ENCODE measurements at places on chromosomes 7 and 10. TPM values are rescaled to one million over a fixed set of nuclear protein-coding genes. Genes with fewer than 3 reads are reported as not detected.

PON1 gene
- total RNA-seq, result not detected

RHEB gene
- 114 TPM for total RNA-seq

COL28A1 gene
- 2.2 TPM for total RNA-seq

LRRC4 gene
- 1.3 TPM for total RNA-seq

OR9A2 gene
- not detected for total RNA-seq

GRCh38 chr7:65509368-65510186 is 135.9 kb downstream of the ZNF92 start:
- DNase-seq, result peak; percentile 5

GRCh38 chr10:70756700-70757360 is 28.3 kb downstream of the TBATA start:
- peak; percentile 68 for DNase-seq

GRCh38 chr7:128155100-128155740 is 85.9 kb upstream of the LEP start:
- no peak for DNase-seq

- no peak for DNase-seq
These were observed at the start of gene SVOPL for GRCh38 chr7:138700857-138701536. TSS of gene SVOPL (minus strand) at chr7:138701362. CDS start at chr7:138679045, 22,317 bp downstream.

Measured in myocyte (in vitro differentiated cells).